ENCODE measurements at places on chromosomes 3 and 15.

GRCh38 chr3:112640930-112641801 lies at the start of gene CCDC80:
TSS of gene CCDC80 (minus strand) at chr3:112641143. CDS start at chr3:112639905, 1,238 bp downstream.
- DNase-seq: no peak

DNA sequence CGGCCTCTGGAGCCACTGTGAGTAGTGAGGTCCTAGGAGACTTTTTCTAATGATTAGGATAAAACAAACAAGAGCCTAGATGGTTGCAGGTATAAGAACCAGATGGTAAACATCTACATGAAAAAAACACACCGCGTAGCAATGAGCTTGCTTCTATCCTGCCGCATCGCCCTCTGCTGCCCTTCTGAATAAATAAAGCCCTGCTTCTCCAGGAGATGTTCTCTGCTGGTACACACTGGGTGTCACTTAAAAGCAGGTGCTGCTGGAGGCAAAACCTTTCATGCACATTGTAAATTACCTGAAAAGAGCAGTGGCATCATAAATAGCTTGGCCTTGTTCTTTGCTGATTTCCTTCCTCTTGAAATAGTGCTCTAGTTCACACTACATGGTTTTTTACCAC lies 164.4 kb upstream of the TOPAZ1 start:
- no peak for DNase-seq

DNA sequence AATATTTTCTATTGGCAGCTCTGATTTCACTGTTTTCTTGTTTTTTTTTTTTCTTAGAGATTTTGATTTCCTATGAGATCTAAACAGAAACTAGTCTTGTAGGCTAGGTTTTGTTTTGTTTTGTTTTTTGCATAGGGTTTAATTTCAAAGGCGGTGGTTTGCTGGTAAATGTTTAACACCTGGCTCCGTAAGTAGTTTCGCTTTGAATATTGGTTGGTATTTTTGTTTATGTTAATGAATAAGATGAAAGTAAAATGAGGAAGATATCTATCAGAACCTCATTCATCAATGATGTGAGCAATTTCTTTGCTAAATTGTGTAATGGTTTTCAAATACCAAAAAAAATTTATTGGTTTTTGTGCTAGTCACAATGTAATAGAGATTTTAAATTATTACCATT lies 39.7 kb upstream of the TM4SF1 start:
- DNase-seq: no peak

GRCh38 chr3:14523792-14524191 lies 16.4 kb downstream of the GRIP2 start:
- peak; percentile 8 for DNase-seq

- peak; percentile 49 for DNase-seq
Measured at GRCh38 chr3:71502066-71502625, 81.4 kb downstream of the FOXP1 start.

DNA sequence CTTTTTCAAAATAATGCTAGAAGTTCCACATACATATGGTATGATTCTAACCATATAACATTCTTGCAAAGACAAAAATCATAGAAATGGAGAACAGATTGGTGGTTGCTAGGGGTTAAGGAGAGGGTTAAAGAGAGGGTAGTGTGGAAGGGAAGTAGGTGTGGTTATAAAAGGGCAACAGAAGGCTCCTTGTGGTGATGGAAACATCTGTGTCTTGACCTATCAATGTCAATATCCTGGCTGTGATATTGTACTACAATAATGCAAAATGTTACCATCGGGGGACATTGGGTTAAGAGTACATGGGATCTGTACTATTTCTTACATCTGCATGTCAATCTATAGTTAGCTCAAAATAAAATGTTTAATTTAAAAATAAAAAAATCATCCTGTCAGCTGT lies 67.8 kb upstream of the FSIP1 start:
- DNase-seq: no peak

- no peak for DNase-seq
Measured at GRCh38 chr3:11534011-11534792, 109.5 kb downstream of the VGLL4 start.

DNA sequence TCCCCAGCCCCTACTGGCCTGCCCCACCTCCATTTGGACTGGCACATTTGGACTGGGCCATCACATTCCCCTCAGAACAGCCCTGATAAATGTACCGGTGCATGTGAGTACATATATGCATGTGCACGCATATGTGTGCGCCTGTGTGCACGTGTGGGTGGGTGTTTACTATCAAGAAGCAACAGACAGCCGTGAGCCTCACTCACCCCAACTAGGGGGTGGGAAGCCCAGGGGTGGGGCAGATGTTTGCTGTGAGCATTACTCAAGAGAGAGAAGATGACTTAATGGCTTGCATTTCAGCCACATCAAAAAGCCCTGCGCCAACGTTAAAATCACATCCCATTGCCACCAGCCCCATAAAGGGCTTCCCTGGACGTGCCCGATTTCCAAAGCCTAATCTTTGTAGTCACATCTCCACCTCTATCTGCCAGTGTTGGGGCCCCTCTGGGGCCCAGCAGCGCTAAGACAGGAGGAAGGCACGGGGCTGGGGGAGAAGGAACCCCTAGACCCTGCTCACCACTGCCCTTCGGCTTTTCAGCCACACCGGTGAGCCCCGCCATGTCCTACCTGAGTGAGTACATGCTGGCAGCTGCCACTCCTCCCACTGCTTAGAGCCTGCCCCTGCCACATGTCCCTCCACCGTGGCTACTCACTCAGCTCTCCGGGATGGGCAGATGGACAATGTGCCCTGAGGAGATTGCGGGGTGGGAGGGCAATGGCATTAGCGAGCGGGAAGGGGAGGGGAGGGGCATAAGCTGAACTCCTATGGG lies 10.9 kb downstream of the ITIH3 start:
- peak; percentile 48 for DNase-seq

DNA sequence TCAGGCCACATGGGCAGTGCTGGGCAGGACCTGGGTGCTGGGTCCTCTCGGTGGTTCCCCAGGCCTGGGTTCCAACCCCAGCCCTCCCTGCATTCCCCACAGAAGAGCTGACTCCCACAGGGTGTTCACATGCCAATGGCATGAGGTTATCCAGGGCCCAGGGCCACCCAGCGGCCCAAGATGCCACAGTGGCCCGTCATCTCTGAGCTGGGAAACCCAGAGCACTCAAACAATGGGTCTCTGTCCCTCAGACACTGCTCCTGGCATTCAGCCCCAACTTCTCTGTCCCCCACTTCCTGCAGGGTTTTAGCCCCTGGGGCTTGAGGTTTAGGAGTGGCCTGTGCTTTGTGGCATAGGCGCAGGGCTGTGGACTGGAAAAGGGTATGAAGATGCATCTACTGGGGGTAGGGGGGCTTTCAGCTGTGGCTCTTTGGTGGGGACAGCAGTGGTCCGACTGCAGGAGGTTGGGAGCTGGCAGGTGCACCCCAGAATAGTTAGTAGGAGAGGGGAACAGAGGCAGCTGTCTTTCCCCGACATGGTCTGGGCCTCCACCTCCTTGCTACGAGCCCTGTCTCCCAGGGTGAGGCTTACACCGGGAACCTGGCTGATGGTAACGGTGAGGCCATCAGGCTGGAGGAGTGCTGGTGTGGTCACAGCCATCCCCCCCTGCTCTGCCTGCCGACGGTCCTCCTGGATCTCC lies 1.7 kb downstream of the CCDC9B start:
- DNase-seq: no peak

DNA sequence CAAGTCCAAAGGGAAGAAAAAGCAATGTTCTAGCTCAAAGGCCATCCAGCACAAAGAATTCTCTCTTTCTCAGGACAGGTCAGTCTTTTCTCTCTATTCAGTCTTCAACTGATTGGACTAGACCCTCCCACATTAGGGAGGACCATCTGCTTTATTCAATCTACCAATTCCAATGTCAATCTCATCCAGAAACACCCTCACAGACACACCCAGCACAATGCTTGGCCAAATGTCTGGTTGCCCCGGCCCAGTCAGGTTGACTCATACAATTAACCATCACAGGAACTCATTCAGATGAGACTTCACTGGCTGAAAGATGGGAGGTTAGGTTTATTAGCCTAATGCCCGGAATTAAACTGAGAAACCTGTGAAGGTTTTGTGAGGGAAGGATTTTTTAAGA lies 32.4 kb downstream of the ACAN start:
- DNase-seq: no peak

GRCh38 chr3:77053795-77054194 lies 13.9 kb downstream of the ROBO2 start:
- no peak for DNase-seq

DNA sequence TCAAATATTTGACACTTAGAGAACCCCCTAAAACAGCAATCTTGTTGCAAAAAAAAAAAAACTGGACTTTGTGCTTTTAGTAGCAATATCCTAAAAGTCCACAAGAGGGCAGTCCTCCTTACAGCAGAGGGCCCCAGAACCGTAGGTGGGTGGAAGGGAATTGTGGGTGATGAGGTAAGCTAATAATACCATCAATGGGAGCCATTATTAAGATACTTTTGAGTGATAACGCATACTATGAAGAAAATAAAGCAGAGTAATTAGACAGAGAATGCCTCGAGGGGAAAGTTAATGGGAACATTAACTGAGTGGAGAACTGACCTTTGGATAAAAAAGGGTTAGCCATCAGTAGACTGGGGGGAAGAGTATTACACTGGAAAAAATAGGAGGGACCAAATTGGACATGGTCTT lies 229.9 kb downstream of the THRB start:
- no peak for DNase-seq

DNA sequence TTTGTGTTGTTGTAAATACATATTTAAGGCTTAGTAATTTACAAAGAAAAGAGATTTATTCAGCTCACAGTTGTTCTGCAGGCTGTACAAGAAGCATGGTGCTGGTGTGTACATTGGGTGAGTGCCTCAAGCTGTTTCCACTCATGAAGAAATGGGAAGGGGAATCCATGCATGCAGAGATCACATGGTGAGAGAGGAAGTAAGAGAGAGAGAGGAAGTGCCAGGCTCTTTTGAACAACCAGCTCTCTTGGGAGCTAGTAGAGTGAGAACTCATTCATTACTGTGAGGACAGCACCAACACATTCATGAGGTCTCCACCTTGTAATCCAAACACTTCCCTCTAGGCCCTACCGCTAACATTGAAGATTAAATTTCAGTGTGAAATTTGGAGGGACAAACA lies 909.2 kb downstream of the NSUN3 start:
- DNase-seq: no peak

- no peak for DNase-seq
Measured at GRCh38 chr3:23830869-23831484, 25.2 kb downstream of the UBE2E1 start.

DNA sequence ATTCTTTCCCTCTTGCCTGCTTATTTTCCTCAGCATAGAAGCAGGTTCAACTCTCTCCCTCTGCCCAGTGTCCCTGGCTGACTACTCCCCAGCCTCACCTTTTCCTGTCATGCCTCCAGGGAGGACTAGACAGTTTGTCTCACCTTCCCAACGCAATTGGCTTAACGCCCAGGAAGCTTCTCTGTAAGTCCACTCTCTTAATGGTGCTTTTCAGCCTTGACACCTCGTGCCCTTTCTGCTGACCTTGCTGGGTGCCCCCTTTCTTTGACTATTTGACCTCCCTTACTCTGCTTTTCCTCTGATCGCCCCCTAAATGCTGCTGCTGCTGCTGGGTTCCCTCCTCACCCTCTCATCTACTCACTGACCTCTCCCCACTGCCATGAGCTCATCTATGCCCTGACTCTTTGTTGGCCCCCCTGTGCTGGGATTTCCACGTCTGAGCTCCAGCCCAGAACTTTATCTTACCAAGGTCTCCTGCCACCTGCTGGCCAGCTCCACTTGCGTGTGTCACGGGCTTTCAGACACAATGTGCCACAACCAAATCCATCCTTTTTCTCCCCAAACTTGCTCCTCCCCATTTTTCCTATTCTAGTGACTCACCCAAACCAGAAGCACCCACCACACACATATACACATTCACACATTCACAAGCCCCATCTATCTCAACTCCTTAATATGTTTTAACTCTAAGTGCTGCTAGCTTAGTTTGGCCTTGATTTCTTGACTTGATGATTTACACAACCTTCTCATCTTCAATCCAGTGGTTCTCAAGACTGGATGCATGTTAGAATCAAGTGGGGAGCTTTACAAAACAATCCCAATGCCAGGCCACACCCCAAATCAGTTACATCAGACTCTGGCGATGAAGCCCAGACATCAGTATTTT lies 16.6 kb downstream of the EPB42 start:
- peak; percentile 62 for DNase-seq

- DNase-seq: no peak
Measured at GRCh38 chr3:13927295-13927694, 47.4 kb upstream of the WNT7A start.

- DNase-seq: peak; percentile 72
Measured at GRCh38 chr3:117019082-117019713, 309.6 kb downstream of the TUSC7 start.

- DNase-seq: no peak
Measured at GRCh38 chr3:47573190-47574172, 5.2 kb downstream of the CSPG5 start.

DNA sequence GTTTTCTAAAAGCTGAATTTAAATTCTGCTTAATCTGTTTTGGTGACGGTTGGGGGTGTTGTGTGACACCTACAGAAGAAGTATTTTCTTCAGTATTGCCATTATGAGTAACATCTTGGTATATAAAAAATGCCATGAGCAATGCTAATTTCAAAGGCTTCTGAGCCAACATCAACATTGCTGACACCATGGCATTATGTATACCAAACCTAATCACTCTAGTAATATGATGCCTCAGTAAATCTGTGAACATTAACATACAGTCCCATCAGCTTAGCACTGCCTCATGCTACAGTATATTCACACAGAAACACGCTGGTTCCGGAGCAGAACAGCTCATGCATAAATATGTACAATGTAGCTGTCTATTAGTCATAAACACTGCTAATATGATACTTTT lies 75.8 kb downstream of the ZPLD1 start:
- no peak for DNase-seq

- DNase-seq: no peak
Measured at GRCh38 chr15:81195339-81195864, 1.3 kb upstream of the IL16 start.

DNA sequence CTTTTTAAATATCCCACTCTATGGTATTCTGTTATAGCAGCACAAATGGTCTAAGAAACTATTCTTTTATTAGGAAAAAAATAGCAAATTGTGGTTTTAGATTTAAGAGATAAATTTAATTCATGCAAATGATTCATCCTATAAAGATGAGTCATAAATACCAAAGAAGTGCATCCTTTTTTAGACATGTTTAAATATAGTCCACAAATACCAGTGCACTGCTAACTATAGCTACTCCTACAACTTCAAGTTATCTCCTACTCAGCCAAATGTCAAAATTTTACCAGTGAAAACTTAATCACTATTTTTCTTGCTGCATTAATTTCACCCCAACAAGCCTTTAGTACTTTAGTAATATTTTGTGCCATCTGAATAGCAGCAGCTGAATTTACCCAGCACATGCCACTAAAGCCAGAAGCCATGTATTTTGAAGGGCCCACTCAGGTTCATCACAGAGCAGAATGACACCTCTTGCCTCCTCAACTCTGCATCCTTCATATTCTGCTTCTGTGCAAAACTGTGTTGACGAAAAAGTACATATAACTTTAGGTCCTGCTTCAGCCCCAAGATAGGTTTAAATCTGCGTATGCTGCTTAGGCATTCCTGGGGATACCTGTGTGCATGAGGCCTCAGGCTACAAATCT lies 24.9 kb downstream of the CX3CR1 start:
- DNase-seq: no peak

DNA sequence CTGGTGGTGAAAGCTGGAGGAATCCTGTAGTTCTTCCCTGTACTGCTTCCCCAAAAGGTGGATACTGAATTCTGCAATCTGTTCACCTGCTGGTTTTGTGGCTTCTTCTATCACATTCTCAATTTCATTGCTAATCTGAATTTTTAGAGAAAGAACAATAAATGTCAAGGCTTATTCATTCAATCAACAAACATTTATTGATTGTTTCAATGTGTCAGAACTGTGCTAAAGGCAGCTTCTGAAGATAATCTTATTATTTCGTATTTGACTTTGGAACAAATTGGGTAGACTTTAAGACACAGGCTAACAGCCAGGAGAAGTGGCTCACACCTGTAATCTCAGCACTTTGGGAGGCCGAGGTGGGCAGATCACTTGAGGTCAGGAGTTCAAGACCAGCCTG lies 46.8 kb downstream of the IMPG2 start:
- no peak for DNase-seq

Measured in glutamatergic neuron (in vitro differentiated cells).